CD4-positive, alpha-beta T cell (primary cell): ENCODE measurements at places on chromosomes 3 and 15. TPM values are rescaled to one million over a fixed set of nuclear protein-coding genes. Genes with fewer than 3 reads are reported as not detected.

HTR3E gene
- not detected for total RNA-seq

DNA sequence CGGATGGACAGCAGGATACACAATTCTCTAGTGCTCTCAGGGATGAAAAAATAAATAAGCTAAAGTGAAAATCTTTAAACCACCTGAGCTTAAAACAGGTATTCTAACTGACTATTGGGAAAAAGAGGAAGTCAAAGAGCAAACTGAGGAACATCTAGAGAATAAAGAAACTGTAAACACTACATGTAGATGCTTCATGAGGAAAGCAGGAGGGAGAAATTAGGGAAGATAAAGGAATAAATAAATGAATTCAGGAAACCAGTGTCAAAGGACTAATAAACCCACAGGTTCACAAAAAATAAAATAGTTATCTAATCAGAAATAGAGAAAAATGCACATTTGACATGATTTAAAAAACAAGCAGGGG is 525 bp upstream of the MCCC1 start:
- DNase-seq = no peak

FBXW12 gene
- total RNA-seq = not detected

DNA sequence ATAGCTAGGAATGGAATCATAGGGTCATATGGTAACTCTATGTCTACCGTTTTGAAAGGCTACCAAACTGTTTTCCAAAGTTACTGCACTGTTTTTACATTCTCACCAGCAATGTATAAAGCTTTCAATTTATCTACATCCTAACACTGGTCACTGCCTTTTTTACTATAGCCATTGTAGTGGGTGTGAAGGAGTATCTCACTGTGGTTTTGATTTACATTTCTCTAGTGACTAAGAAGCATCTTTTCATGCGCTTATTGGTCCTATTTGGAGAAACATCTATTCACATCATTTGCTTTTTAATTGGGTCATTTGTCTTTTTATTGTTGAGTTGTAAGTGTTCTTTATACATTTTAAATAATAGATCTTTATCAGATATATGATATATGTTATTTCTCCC is 53.3 kb downstream of the PIK3R4 start:
- DNase-seq = no peak

DNA sequence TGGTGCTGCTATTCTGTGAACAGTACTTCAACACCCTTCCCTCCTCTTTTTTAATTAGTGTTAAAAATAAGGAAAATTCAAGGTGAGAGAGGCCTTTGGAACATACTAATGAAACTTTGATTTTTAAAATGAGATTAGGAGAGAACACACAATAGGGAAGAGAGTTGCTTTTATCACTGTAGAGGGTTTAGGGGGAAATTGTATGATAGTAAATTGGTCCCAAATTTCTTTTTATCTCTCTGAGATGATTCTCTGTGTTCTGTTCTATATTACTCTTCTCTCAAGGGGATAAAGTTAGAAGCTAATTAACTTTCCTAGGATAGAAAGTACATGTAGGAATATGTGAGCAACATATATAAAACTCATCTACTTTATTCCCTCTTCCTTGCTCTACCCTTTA is 40.8 kb downstream of the ZFAND6 start:
- no peak for DNase-seq

BUB1B gene
- total RNA-seq = 1.4 TPM

- no peak for DNase-seq
These were observed 136.9 kb upstream of the GBE1 start for GRCh38 chr3:81898336-81898735.

CPNE9 gene
- total RNA-seq = 0.33 TPM

DNA sequence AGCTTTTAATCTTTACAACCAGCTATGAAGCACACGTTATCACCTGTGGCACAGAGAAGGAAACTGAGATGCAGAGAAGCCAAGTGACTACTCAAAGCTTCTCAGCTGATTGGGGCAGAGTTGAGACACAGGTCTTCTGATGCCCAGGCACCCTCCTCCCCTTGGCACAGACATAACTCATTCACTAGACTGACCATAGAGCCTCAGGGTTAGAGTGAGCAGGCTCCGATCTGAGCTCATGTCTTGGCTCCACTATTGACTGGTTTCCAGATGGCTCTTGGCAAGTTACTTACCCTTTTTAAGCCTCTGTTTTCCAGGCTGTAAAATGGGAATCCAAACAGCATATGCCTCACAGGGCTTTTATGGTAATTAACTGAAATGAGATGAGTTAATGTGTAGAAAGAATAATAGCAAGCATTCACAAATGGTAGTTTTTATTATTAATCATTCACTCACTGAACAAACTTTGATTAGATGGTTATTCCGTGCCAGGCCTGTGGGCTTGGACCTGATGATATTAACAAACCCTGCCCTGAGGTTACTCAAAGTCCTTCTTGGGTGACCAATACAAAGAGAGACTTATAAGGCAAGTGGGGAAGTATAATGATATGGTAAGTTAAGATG is 184.3 kb downstream of the ANXA2 start:
- DNase-seq = no peak

CYP11A1 gene
- total RNA-seq = not detected

- no peak for DNase-seq
These were observed 228.8 kb downstream of the RORA start for GRCh38 chr15:61000276-61000675.

TRIM69 gene
- 9.8 TPM for total RNA-seq

GRCh38 chr15:97026781-97027180 is 696.3 kb downstream of the NR2F2 start:
- DNase-seq = no peak

VIPR1 gene
- 67.6 TPM for total RNA-seq

DNA sequence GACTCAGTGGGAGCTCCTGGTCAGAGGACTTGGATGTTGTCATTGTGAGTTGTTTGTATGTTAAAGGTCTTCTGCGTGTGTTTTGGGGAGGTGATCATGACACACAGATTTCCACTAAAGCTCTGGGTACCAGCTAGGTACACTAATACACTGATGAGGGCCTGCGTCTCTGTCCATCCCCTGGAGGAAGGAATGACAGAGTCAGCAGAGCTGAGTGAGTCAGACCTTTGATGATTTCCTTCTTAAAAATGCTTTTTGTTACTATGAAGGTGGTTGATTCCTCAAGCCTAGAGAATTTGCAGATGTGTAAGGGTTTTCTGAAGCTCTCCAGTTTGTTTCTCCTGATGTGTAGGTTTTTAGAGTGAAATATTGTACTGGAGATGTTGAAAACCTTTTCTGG is 424.1 kb upstream of the TPM1 start:
- DNase-seq = no peak

- DNase-seq = no peak
These were observed 52.4 kb upstream of the SNRPA1 start for GRCh38 chr15:101347454-101347853.

GRCh38 chr15:100234158-100235029 is 107.4 kb downstream of the ADAMTS17 start:
- DNase-seq = no peak

GRCh38 chr3:111571907-111572460 is 23.2 kb downstream of the ZBED2 start:
- DNase-seq = no peak

FAM227B gene
- total RNA-seq = 3.0 TPM

DNA sequence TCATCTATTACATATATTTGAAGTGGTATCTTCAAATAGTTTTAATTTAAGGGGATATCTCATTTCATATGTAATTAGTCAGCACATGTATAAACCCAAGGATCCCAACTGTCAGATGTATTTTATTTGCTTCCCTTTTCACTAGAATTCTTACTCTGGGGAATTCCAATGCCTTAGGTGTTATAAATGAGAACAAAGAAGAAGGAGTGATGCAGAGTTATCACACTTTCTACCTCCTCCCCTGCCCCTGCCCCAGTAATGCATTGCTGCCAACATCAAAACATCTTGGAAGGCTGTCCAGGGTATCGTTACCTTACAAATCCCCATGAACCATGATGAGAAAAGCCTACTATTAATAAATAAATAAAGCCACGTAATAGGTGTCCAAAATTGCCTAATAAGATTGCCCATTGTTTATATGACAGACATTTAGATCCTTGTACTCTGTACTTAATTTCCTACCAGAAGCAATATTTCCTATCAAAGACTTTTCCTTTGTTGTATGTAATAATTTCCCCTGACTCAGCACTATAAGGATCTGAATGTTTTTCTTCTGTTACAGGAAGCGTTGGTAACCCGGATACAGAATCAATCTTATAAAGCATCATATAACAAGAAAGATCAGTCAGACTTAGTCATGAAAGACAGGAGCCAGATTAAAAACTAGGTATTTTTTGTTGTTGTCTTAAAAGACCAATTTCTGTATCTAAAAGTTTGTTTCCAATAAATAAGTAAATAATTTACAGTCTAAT is 38.8 kb downstream of the CBLB start:
- DNase-seq = no peak

DLEC1 gene
- 4.4 TPM for total RNA-seq

AADACL2 gene
- total RNA-seq = not detected

GOLGA6L7 gene
- not detected for total RNA-seq

GOLGA8H gene
- total RNA-seq = not detected

GRCh38 chr3:119901148-119901547 is 119.2 kb downstream of the NR1I2 start:
- DNase-seq = no peak

DNA sequence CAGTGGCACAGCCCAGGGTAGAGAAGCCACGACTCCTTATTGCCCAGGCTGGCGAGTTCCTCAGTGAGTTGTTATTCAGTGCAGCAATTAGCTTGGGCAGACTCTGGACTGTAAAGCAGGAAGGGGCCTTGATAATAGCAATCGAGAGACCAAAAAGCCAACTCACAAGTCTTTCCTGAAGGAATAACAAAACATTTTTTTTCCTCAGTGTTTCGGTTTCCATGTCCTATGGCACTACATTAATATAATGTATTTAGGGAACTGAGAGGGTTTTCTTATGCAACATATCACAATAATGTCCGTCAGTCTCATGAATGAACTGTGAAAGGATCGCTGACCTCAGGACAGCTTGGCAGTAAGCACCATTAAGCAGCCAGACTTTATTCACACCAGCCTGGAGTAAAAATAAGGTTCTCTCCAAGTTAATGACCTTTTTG is 248.9 kb upstream of the TBL1XR1 start:
- no peak for DNase-seq

SLC2A2 gene
- not detected for total RNA-seq

DNA sequence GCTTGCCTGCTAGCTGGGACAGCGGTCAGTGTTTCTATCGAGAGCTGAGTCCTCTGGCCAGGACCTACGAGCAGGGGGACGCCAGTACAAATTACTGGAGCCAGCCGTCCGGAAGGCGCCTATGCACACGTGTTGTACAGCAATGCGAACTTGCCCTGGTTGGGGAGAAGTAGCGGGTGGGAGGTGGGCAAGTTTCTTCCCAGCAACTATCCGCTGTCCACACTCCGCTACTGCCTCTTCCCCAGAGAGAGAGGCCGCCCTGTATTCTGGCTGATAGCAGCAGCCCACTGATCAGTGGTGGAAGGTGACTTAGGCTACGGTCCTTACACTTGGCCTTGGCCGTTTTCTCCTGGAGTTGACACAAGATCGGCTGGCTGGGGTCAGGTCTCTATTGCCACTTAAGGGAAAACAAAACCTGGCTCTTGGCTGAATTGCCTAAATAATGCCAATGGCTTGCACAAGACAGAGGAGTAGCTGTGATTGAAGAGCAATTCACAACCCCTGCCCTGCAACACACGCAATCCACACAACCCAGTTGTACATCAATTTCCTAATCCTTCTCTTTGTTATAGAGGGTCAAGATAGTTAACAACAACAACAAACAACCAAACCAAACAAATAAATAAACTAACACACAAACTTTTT is 12.8 kb upstream of the SHC4 start:
- no peak for DNase-seq

BTLA gene
- 9.6 TPM for total RNA-seq

CCR3 gene
- total RNA-seq = not detected

ARPP21 gene
- total RNA-seq = not detected

DNA sequence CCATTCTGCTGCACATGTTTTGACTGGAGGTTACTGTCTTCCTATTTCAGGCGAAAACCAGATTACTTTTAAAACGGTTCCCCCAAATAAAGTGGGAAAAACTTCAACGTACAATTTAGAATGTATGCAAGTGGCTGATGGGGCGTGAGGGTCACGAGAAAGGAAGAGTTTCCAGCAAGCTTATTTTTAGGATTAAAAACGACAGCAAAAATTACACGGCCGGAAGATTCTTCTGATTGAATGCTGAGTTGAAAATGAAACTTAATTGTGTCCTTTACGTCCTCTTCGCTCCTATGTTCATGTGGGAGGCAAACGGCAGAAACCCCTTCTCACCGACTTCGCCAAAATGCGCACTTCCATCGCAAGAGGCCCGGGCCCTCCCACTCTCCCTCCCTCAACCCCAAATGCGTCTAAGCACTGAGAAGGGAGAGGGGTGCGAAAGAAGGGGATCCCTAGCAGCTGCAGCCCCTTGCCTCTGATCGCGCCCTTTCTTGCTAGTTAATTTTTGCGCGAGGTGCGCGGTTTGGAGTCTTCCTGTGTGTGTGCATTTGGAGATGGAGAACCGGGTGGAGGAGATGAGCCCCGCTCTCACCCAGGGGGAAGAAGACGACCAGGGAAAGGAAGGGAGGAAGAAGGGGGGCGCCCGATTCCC is 656 bp downstream of the CD47 start:
- peak; percentile 71 for DNase-seq

DNA sequence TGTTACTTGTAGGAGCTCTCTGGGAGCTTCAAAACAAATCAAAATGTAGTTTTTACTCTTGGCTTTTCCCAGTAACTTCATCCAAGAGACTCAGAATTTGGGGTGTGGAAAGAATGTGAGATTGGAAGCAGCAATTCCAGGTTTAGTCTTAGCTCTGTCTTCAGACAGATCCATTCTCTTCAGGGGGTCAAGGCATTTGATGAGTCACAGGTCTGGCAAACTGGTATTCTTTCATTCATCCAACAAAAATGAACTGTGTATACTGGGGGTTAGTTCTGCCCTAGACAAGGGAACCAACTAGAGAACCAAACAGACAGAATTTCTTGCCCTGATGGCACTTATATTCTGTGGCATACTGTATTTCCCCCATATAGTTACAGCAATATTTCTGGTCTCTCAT is 36.3 kb upstream of the CADPS start:
- no peak for DNase-seq

- no peak for DNase-seq
These were observed 140.6 kb upstream of the BHLHE40 start for GRCh38 chr3:4838621-4839022.
